C1 segment of cervical spinal cord (tissue), 14 donors: ENCODE measurements at places on chromosomes 6 and 20.

- DNase-seq = no peak
Observed at GRCh38 chr6:124967444-124967843, 5.2 kb downstream of the RNF217 start.

GRCh38 chr6:158058171-158058651 is 76.5 kb downstream of the SYNJ2 start:
- no peak for DNase-seq

DNA sequence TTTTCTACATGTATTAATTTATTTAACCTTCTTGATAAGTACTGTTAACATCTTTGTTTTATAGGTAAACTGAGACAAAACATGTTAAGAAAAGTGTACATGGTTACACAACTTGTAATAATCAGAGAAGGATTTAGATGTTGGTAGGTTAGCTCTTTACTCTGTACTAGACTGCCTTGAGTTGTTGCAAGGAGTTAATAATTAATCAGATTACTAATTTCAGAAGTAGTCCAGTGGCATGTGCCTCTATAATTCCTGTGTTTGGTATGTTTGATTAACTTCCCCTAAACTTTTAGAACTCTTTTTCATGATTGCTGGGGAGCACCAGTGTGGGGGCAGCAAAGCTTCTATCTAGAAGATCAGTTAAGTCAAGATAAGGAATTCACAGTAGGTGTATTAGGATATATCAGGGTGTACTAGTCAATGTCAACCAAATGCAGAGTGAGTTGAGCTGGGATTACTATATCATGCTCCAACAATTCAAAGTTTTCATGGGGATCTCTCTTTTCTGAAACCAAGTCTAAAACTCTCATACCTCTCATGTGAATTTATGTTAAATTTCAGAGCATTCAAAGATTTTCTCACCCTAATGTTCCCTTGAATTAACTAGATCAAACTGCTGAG is 129.7 kb upstream of the AHI1 start:
- DNase-seq = no peak

DNA sequence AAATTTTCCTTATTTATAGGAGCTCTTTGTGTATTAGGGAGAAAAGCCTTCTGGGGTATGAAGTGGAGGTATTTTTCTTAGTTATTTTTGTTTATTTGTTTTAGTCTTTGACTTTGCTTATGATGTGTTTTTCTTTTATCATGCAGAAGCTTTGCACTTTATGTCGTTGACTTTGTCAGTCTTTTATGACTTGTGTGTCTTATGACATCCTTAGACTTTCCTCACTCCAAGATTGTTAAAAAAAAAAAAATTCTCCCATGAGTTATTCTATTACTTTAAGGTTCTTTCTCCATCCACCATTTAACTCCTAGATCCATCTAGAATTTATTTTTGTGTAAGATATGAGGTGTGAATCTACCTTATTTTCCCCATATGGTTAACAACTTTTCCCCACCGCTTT is 36.6 kb downstream of the BICRAL start:
- DNase-seq = no peak

DNA sequence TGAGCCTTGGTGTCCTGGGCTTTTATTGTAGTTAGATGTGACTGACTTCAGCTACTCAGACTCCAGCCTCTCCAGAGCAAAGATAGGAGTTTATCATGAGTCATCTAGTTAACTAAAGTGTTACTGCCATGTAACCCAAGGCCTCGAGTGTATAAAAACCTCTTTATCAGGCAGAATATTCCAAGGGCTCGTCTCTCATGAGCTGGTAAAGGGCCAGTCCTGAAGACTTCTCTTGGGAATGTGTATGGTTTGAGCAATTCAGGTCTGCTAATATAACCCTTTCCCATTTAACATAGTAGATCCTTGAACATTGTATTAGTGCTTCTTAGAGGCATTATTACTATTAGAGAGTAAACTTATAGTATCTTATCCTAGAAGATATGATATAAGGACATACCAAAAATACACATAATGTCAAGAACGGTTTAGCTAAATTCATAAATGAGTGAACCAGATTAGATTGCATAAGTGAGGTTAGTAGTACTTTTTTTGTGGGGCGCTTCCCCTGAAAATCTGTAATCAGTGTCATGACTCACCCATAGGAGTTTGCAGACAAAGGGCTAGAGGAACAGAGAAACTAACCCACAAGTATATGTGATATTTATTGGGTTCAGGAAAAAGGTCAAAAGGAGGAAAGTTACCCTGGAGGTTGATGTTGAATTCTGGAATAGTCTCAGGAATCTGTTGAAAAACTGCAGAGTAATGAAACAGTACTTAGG is 16.0 kb downstream of the DSE start:
- DNase-seq = no peak

GRCh38 chr6:45676380-45676779 is 298.6 kb upstream of the SUPT3H start:
- DNase-seq = no peak

- no peak for DNase-seq
Observed at GRCh38 chr6:40417031-40417430, 170.1 kb downstream of the LRFN2 start.

DNA sequence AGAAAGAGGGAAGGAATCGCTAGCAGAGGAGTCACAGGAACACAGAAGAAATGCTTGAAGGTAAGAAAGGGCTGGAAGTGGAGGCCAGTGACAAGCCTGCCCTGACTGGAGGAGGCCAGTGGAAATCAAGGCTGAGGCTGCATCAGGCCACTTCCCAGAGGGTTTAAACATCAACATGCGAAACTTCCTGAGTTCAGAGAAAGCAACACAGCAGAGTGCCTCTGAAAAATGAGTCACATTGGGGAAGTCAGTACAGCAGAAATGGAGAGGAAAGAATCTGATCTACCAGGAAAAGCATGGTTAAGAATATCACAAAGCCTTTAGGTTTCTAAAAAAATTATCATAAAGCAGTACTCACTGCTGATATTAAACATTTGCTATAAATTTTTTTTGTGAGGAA is 23.3 kb downstream of the NAPB start:
- no peak for DNase-seq

GRCh38 chr20:3199976-3200755 is 4.3 kb downstream of the DDRGK1 start:
- DNase-seq = no peak

- DNase-seq = no peak
Observed at GRCh38 chr6:21555197-21555596, 38.4 kb upstream of the SOX4 start.

DNA sequence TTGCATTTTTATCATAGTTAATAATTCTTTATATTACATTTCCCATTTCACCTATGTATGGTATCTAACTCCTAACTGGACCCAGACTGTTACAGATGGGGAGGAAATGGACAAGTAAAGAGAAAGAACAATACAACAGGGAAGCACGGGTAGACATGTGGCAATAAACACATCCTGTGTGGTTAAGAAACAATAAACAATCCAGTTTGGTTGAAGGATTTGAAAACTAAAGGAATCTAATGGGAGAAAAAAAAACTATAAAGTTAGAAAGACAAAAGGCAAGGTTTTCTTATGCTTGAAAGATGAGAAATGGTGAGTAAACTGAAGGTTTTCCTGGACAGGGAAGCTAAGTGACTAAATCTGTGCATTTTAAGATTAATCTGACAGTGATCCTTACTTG is 34.9 kb upstream of the ALDH8A1 start:
- no peak for DNase-seq

DNA sequence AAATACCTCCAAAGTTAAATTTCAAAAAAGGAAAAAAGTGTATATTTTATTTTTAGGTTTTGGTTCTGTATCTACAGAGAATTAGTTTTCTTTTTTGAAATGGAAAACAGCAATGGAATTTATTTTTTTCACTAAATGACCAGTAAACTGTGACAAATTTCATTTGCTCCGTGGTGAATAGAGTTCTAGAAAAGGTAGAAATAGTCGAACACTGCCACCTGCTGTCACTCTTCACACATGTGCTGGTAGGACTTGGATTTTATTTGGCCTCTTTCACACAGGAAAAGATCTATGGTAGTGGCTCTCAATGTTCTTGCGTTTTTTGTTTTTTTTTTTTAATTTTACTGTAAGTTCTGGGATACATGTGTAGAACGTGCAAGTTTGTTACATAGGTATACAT is 312.5 kb downstream of the EYA4 start:
- no peak for DNase-seq

DNA sequence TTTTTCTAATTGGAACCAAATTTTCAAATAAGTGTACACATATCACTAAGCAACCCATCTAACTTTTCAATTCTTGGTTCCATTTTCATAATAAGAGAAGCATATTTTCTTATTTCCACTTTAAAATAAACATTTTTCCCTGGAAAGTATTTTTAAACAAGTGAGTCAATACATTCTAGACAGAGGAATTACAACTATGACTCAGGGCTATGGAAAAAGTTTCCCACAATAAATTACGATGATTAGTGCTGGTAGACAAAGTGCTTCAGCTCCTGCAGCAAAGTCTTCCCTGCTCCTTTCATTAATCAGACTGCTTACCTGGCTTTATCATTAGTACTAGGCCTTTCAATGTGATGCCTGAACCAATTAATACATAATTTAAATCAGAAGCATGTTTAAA is 322.5 kb downstream of the HACE1 start:
- no peak for DNase-seq

- DNase-seq = no peak
Observed at GRCh38 chr6:21971541-21971940, 325.3 kb downstream of the PRL start.

GRCh38 chr6:134520181-134521115 is 202.5 kb upstream of the SGK1 start:
- DNase-seq = no peak

DNA sequence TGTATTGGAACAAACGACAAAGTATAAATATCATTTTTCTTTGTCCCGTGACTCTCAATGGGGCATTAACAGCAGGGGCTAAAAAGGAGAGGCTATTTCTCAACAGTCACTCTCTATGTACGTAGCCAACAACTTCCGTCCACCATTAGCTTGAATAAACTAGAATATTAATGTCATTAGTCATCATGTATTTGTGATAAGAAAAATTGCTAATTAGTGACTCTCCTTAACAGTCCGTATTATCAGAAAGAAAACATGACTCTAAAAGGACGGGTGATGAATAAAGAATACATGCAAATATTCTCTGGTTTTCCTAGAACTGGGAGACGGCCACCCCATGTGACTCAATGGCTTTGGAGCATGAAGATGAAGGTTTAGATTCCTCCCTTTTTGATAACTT is 18.6 kb downstream of the VIP start:
- DNase-seq = no peak

GRCh38 chr20:54103067-54103761 is 32.8 kb upstream of the BCAS1 start:
- no peak for DNase-seq

- DNase-seq = no peak
Observed at GRCh38 chr20:37901240-37901639, 1.7 kb upstream of the VSTM2L start.

GRCh38 chr6:26362836-26363220 is 2.2 kb upstream of the BTN3A2 start:
- DNase-seq = no peak

- DNase-seq = no peak
Observed at GRCh38 chr6:91659891-91660290, 1073.0 kb upstream of the MAP3K7 start.

DNA sequence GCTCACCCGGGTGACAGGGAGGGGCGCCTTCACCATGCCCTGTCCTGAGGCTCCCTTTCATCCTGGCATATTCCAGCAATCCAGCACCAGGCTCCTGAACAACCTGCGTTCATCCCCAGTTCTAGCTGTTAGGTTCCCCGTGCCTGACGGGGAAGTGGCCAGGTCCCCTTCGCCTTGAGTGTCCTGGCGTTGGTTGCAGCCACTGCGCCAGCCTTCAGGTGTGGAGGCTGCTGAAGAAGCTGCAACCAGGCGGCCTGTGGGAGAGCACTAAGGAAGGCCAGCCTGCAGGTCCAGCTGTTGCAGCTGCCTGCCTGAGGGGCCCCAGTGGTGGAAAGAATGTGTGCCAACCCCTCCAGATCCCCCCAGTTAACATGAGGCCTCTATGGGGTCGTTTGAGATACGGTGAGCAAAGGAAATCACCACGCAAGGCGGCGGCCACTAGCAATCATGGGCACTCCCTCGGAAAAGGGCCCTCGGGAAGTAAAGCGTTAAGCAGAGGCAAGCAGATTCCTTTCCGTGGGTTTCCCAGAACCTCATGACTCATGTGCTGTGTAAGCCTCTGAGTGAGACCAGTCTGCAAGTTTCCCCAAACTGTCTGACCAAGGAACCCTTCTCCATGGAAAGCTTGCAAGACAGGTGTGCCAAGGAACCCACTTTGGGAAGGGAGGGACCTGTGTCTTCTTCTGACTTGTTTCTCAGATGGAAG is 320.8 kb downstream of the TAF4 start:
- no peak for DNase-seq

- peak; percentile 77 for DNase-seq
Observed at GRCh38 chr6:39791850-39792539, at the start of gene DAAM2. Gene DAAM2, plus strand, starts transcription at chr6:39792376. Its CDS starts 63,927 bp downstream, at chr6:39856303.

DNA sequence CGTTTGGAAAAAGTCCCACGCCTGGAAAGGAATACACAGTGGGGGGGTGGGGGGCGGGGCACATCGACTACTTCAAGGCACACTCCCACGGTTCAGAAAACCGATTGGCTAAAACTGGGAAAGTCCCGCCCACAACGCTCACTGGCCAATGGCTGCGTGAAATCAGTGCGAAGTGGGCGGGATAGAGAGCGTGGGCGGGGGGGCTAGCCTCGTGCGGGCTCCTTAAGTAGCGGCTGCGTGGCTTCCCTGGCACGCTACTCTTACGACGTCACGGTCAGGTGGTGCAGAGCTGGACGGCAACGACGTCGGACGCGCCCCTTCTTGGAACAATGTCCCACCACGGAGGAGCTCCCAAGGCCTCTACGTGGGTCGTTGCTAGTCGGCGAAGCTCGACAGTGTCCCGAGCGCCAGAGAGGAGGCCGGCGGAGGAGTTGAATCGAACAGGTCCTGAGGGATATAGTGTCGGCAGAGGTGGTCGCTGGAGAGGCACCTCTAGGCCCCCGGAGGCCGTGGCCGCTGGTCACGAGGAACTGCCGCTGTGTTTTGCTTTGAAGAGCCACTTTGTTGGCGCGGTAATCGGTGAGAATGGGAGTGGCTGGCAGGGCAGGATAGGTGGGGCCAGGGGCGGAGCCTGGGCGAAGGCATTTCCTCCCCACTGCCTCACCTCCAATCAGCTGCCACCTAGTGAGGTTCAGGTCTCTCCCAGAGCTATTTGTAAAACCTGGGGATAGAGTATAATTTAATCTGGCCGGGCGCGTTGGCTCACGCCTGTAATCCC is at the start of gene DDX43:
DDX43 (plus strand) TSS at position 252 of the 778 bp plus-strand sequence; CDS start at position 330, 78 bp downstream.
- no peak for DNase-seq

GRCh38 chr6:133297657-133298056 is 56.5 kb downstream of the EYA4 start:
- DNase-seq = no peak

GRCh38 chr6:16229700-16230099 is 8.7 kb upstream of the GMPR start:
- no peak for DNase-seq
